ENCODE measurements at places on chromosomes 11 and 22.

GRCh38 chr22:37764622-37765021 is 43.1 kb upstream of the GCAT start:
- DNase-seq: no peak

- no peak for DNase-seq
Observed at GRCh38 chr11:134449051-134449450, 37.0 kb upstream of the B3GAT1 start.

DNA sequence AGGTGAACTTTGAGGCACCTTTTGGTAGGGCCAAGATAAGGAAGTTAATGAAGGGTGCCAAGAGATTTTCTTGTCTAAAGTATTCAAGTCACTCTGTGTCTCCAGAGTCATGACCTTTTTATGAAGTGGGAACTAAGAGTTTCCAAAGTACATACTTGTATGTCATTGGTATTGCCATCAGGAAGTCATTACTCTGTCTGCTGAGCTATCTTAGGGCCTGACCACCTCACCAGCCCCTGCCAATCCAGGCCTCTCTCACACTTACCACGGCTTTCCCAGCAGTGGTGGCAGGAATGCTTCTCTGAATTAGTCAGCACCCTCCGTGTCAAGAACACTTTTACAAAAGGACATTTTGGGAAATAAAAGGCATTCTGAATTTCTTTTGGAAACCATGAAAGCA is 192.8 kb upstream of the MTNR1B start:
- no peak for DNase-seq

- DNase-seq: no peak
Observed at GRCh38 chr11:21814169-21814568, 378.7 kb upstream of the ANO5 start.

- DNase-seq: peak; percentile 57
Observed at GRCh38 chr11:11155962-11156815, 196.9 kb downstream of the CSNK2A3 start.

- no peak for DNase-seq
Observed at GRCh38 chr11:87374038-87374807, 336.5 kb downstream of the TMEM135 start.

DNA sequence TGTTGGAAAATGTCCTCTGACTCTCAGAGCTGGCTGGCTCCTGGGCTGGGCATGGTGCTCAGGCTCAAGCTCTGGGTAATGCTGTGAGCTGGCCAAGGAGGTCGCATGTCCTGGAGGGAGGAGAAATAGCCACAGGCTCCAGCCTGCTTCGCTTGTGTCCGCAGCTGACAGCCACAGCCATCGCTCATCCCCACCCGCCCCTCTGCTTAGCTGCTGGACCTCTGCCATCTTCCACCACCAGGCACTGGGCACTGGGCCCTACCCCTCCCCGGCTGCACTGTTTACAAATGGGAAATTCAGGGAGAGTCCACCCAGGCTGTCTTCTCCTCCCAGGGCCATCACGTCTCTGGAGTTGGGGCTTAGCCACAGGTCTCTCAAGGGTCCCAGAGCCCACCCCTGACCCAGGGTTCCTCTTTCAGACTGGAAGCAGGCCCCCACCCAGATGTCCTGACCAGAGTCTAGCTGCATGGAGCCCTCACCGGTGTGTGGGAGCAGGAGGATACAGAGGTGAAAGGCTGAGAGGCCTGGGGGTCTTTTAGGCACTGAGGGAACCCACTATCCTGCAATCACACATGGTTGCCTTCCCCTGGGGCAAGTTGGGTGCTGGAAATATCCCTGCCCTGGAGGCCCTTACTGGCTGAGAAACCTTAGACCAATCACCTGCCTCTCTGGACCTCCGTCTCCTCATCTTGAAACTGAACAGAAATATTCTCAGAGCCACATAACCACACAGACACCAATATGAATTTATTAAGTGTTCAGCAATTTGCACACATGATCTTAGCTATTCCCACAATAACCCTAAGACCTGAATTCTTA is 62.7 kb downstream of the CD82 start:
- DNase-seq: no peak

GRCh38 chr11:114081641-114082414 is 22.3 kb downstream of the ZBTB16 start:
- DNase-seq: no peak

DNA sequence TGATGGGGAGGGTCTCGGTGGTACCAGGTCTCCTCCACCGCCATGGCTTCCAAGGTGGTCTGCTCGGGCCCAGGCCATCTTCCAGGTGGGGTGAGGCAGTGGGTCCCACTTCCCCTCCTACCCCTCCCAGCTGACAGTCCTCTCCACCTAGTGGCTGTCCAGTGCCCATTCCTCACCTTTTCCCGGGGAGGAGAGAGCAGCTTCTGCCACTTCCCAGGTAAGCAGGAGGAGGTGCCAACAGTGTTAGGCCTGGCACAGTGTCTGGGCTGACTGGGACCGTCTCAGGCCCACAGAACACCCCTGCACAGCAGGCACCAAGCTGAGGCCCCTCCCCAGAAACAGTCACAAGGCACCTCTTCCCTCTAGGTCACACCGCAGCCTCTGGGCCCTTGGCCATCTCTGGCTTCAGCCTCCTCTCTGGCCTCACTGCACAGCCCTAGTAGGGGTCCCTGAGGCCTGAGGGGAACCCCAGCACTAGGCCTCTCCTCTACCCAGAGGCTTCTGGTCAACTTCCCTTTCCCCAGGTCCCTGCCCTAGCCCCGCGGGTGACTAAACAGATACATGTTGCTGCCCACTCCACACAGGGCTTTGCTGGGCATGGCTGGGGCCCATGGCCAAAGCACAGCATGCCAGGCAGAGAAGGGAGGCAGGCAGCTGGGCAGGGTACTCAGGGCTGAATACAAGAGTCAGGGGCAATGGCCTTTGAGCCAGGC is 2.3 kb upstream of the ANKRD13D start:
- no peak for DNase-seq

All from central memory CD4-positive, alpha-beta T cell (primary cell).